Colonic mucosa (tissue), 4 donors: ENCODE measurements at places on chromosomes 7 and 10. TPM values are rescaled to one million over a fixed set of nuclear protein-coding genes. Genes with fewer than 3 reads are reported as not detected.

GCK gene
- 0.17 TPM for total RNA-seq

DNA sequence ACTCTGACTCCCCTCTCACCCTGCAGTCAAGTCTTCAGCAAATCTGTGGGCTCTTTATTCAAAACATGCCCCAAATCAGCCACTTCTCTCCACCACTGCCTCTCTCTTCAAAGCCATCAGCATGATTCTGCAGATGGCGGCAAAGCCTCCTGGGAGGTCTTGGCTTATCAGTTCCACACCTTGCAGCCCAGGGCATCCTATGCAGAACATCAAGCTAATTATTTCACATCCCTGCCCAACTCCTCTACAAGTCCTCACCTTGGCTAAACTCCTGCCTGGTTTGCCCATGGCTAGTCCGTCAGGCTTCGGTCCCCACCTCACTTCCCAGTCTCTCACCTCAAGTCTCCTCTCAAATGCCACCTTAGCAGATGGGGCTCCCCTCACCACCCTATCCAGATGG, 70.2 kb downstream of the PIP4K2A start:
- H3K27ac ChIP-seq = no peak overlapping the region
- H3K4me3 ChIP-seq = no peak overlapping the region
- no peaks in the 10 kb centered on the region for H3K27me3 ChIP-seq
- H3K4me1 ChIP-seq = no peaks in the 10 kb centered on the region

EVX1 gene
- 1.5 TPM for total RNA-seq

OR2A12 gene
- not detected for total RNA-seq

DNA sequence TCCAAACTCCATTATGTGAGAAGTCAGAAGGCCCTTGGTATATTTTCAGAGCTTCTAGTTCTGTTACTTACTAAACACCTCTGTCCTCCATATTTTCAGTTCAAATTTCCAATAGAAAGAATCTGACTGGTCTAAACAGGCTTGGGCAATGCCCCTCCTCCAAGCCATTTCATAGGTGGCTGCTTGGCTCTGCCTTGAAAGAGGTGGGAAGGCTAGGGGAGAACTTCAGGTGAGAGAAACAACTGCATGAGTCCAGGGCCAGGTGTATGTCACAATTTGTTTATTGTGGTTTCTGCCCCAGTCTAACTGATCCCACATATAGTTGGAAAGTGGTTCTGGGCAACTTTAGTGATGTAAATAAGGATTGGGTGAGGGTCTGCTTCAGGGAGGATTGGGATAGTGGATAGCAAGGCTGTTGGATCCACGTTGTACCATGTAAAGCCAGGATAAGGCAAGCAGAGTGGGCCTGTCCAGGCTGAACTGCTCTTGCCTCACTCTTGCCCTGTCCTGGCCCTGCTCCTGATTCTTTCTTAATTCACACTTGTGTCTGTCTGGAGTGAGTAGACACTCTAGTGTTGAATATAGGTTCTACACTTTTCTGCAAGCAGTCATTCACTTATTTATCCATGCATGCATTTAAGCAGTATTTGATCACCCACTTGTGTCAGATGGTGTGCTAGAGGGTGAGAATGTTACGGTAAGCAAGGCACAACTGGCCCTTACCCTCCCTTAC, 67.5 kb upstream of the COMTD1 start:
- no peak overlapping the region for H3K4me3 ChIP-seq
- no peak overlapping the region for H3K27ac ChIP-seq
- H3K36me3 ChIP-seq = no peaks in the 10 kb centered on the region
- no peaks in the 10 kb centered on the region for H3K4me1 ChIP-seq

GRCh38 chr10:639751-640672, 49.5 kb downstream of the DIP2C start:
- DNase-seq = no peak
- no peak overlapping the region for H3K27ac ChIP-seq
- H3K27me3 ChIP-seq = no peaks in the 10 kb centered on the region
- H3K36me3 ChIP-seq = no peaks in the 10 kb centered on the region

- no peaks in the 10 kb centered on the region for H3K4me1 ChIP-seq
- no peak overlapping the region for H3K27ac ChIP-seq
- no peak overlapping the region for H3K4me3 ChIP-seq
Measured at GRCh38 chr7:114153700-114154099, 234.9 kb upstream of the PPP1R3A start.
